ENCODE measurements at places on chromosomes 12 and 14. TPM values are rescaled to one million over a fixed set of nuclear protein-coding genes. Genes with fewer than 3 reads are reported as not detected.

DNA sequence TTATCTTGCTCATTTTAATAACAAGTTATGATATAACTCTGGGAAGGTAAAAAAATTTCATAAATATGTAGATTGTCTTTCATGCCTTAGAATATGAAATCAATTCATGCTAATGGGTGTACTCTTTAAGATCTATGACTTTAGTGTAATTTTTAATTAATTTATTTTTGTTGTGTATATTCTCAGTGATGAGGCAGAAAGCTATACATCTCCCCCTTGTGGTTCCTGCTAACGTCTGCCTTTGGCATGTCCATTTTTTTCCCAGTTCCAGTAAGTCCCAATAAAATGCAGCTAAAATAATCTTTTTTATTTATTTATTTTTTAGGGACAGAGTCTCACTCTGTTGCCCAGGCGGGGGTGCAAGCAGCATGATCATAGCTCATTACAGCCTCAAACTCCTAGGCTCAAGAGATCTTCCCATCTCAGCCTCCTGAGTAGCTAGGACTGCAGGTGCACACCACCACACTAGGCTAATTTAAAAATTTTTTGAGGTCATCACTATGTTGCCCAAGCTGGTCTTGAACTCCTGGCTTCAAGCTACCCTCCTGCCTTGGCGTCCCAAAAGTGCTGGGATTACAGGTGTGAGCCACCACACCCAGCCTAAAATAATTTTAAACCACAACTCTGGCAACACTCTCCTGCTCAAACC is 3.3 kb upstream of the CHURC1 start:
- peak; percentile 50 for DNase-seq

- DNase-seq, result no peak
Measured at GRCh38 chr12:82857911-82858533, 171.3 kb downstream of the TMTC2 start.

ETFBKMT gene
- 2.3 TPM for total RNA-seq

RNASE4 gene
- 7.4 TPM for total RNA-seq

- no peak for DNase-seq
Measured at GRCh38 chr12:19761463-19761862, 322.2 kb downstream of the AEBP2 start.

PARP2 gene
- 12.5 TPM for total RNA-seq

GRCh38 chr12:101857043-101857558 is 20.3 kb upstream of the DRAM1 start:
- DNase-seq, result peak; percentile 94

DNA sequence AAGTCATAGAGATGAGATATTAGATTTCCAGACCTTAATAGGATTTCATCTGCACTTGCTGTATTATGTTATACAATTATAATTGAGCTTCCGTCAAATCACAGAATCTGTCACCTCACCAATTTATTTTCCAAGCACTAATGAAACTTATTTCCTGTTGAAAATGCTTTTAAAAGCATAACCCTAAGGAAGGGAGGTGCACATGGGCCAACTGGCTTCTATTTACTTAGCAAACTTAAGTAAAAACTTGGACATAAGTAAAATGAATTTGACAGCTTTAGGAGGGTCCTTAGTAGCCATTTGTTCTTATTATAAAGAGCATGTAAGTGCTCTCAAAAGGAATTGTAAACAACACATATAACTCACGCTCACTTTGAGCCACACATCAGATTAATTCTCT is 462.2 kb upstream of the TMPO start:
- no peak for DNase-seq

DNA sequence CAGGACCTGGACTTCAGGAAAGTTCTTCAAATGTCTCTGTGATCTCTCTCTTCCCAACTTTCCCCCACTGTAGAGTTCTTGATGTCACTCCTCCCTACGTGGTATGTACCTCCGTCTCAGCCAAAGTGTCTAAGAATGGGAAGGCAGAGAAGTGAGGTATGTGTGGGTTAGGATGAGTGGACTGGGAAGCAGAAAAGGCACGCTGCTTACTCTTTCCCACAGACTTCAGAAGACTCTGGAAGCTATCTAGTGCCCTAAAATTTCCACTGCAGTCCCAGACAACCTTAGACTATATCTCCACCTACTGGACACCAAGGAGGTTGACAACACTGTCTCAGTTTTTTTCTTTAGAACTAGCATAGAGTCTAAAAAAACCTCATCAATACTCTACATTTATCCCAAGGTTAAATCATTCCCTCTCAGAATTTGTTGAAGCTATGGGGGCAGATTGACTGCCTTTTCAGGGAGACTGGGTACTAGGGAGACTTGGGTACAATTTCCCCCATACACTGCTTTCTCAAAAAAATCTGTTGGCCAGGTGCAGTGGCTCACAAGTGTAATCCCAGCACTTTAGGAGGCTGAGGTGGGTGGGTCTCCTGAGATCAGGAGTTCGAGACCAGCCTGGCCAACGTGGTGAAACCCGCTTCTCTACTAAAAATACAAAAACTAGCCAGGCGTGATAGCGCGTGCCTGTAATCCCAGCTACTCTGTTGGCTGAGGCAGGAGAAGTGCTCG is 20.6 kb upstream of the ITGA5 start:
- DNase-seq, result peak; percentile 83

GRCh38 chr12:81974762-81975161 is 215.6 kb upstream of the PPFIA2 start:
- no peak for DNase-seq

GRCh38 chr12:100443434-100443833 is 30.2 kb upstream of the NR1H4 start:
- DNase-seq, result no peak

CLEC4D gene
- total RNA-seq, result not detected

DNA sequence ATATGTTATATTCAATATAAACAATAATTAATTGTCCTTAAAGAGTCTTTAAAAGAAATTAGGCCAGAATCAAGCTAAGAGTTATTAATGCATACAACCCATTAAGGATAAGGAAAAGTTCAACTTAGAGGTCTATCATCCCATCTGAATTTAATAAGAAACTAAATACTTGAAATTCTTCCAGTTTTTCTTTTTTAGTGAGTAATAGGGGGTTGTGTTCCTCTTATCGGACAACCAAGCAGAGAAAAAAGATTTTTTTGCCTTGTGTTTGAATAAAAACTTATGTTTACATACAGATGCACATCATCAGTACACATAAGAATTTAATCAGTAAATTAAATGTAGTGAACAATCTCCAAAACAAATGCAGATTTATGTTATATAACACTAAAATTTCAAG is 32.5 kb downstream of the PAWR start:
- peak; percentile 24 for DNase-seq
